Fibroblast of skin of left quadriceps (primary cell): ENCODE measurements at places on chromosomes 16 and 17.

DNA sequence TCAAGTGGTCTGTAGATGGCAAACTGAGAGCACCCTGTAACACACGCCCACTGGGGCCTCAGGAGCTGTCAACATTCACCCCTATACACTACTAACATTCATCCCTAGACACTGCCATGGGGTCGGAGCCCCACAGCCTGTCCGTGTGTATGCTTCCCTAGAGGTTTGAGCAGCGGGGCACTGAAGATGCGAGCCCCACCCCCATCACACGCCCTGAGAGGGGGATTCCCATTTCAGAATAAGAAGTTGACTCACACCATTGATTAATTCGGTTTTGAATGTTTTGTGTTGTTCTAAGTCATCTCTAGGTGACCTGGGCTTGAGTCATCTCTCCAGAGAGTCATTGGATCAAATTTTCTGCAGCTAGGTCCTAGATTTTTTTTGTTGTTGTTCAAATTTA lies 37.3 kb upstream of the MMD start:
- DNase-seq: no peak

DNA sequence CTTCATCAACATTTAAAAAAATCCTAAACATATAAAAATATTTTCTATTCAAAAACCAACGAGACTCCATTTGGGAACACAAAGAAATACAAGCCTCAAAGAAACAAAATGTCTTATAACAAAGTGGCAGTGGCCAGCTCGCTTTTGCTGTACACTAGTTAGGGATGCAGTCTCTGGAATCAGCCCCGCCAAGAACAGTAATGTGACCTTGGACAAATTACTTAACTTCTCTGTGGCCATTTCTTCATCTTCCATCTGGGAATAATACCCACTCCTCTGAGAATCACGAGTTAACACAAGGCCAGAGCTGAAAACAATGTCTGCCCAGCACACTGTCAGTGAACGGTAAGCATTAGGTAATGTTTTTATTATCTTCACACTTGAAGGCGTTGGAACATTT lies 5.6 kb downstream of the STAT5B start:
- no peak for DNase-seq

DNA sequence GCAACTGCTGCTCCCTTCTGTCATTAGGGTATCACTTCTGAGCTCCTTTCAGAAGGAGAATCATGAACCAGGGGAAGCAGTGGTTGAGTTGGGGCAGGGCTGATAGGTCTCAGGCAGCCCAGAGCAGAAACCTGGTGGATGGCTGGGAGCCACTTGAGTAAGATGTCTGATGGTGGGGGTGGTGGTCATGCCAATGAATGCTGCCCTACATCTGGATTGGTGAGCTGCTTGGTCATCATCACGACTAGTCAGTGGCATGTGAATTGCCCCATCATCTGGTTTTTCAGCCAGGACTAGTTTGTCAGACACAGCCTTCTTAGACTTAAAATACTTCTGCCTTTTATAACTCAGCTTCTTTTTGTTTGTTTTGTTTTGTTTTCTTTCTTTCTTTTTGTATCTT lies 2.6 kb downstream of the GID4 start:
- DNase-seq: no peak

DNA sequence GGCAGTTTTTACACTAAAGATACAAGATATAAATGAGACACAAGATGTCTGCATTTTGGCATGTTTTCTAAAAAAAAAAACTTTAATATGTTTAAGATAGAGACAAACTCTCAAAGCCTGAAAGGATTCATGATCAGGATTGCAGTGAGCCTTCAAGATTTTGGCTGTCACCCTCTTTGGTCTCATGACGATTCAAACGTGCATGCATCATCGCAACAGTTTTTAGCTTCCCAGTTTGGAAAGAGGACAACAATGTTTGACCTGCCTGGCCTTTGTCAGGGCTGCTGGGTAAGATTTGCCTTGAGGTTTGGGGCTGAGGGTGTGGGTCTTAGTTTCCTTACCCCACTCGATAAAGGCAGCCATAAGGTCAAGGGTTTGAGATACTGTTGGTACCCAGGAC lies 134.1 kb downstream of the RGS9 start:
- no peak for DNase-seq

- DNase-seq: no peak
These were observed 1.8 kb upstream of the ACTG1 start for GRCh38 chr17:81514489-81514738.

DNA sequence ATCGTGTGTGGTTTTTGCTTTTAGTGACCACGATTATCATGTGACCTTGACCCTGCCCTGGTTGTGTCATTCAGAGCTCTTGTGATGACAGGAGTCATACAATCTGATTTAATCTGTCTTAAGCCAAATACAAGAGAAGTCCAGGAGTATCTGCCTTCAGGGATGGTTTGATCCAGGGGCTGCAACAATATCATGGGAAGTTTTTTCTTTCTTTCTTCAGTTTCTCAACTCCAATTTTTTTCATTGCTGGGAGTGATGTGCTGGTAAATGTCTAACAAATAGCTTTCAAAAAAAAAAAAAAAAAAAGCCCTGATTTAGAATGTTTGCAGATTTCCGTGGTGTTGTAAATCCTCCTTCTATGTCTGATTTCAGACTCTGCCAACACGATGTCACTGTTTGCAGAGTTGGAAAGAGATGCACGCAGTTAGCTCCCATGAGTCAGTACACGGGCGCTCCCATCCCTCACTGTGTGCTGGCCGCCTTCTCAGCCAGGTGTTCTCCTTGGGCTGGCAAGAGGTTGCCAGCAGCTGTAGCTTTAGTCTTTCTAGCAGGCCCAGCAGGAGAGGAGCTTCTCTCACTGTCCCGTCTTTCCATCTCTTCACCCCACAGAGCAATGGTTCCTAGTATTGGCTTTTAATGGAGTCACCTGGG lies 229.7 kb downstream of the SNX29 start:
- DNase-seq: no peak

- DNase-seq: no peak
These were observed at the start of gene SLC6A2 for GRCh38 chr16:55655897-55656681. Gene SLC6A2 (plus strand): TSS chr16:55655988. CDS start chr16:55656695, 707 bp downstream.

GRCh38 chr16:63922560-63922959 lies 1199.3 kb downstream of the CDH11 start:
- peak; percentile 83 for DNase-seq

- DNase-seq: no peak
These were observed 1.4 kb upstream of the NBR1 start for GRCh38 chr17:43169561-43170139.

DNA sequence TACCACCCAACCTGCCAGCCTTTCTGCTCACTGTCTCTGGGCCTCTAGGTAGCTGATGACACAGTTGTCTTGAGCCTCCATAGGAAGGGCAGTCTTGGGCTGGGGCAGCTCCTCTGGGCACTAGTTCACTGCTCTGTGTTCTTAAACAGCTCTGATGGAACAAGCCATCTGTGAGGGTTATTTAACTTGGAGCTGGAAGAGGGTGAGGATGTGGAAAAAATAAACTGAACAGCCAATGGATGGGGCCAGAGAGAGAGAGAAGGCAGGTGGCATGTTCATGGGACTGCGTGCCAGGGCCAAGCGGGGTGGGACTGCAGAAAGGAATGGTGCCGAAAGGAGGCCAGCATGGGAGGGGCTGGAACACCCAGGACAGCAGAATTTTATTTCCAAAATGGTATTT lies 52.6 kb downstream of the HIC1 start:
- DNase-seq: no peak

- DNase-seq: no peak
These were observed 32.5 kb upstream of the MYO18A start for GRCh38 chr17:29212681-29213121.

- DNase-seq: no peak
These were observed 9.6 kb downstream of the CTRB1 start for GRCh38 chr16:75228143-75228976.

DNA sequence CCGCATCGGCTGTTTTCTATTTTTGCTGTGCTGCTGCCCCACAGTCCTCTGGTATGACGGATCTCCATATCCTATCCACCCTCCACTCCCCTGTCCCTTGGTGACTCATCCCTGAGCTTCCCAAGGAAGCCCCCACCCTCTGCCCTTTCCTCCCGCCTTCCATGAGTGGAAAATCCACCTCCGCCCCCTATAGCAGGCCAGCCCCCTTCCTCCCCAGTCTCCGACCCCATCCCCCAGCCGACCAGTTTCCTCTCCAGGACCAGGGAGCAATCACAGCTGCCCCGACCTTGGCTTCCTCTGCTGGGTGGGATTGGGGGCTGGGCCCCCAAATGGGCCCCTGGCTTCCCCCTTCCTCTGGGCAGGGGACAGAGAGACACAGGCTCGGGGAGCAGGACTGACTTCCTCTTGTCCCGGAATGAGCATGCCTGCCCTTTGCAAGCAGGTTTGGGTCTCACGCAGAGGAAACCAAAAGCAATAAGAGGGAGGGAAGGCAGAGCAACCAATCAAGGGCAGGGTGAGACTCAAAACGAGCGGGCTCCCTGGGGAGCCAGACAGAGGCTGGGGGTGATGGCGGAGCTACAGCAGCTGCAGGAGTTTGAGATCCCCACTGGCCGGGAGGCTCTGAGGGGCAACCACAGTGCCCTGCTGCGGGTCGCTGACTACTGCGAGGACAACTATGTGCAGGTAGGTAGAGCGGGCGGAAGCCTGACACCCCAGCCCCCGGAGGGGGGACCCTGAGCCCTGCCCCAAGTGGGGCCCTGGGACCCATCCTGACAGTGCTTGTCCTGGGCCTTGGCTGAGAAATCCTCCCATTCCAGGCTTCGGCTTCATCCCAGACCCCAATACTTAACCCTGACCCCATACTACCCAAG lies at the start of the genes ABI3 and GNGT2:
TSS of gene ABI3 (plus strand) at position 550 of the 872 bp plus-strand sequence. CDS start at position 568, 18 bp downstream.
TSS of gene GNGT2 (minus strand) at position 417 of the 872 bp plus-strand sequence. CDS start 3,152 bp downstream, outside the sequence.
- DNase-seq: peak; percentile 39

DNA sequence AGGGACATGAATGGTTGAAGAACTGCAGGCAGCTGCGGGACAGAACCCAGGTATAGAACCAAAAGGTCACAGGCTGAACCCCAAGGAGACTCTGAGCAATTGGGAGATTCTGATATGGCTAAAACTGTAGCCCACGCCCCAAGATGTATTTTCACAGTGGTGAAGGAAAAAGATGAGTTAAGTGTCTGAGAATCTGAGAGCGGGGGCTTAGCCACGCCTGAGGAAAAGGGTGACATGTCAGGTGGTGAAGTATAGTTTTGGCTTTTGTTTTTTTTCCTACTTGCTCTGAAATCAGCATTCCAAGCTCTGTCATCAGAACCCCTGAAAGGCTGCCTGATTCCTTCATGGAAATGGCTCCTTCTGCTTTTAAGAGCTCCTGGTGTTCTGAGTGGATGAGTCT lies 73.3 kb downstream of the AKAP1 start:
- DNase-seq: no peak

DNA sequence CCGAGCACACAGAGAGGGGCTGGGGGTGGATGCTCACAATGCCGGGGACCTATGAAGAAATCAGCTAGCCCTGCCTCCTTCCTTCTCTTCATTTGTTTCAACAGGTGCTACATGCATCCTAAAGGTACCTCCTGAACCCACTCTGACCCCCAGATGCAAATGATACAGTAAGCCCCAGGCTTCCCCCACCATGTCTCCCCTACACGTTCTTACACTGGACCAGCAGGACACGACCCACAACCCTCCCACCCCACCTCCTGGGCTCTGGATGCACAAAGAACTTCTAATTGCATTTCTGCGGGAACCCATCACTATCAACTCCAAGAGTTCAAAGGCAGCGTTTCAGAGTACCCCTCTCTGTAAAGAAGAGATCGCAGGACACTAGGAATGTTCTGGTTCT lies 2.1 kb downstream of the XYLT1 start:
- no peak for DNase-seq

DNA sequence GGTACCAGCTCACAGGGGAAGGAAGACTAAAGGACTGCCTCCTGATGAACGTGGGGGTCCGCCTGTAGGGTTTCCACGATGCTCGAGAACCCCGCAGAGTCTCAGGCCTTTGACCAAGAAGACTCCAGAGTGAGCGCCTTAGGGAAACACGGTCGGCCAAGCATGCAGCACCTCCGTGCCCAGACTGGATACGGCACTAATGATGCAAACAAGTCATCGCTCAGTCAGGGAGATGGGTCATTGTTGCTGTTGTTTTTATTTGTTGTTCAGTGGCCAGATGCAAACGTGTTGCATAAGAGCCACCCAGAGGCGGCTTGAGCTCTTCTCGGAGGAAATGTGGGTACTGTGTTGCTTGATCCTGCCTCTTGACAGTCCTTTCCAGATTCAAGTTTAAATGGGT lies 19.3 kb upstream of the RBFOX3 start:
- DNase-seq: no peak

DNA sequence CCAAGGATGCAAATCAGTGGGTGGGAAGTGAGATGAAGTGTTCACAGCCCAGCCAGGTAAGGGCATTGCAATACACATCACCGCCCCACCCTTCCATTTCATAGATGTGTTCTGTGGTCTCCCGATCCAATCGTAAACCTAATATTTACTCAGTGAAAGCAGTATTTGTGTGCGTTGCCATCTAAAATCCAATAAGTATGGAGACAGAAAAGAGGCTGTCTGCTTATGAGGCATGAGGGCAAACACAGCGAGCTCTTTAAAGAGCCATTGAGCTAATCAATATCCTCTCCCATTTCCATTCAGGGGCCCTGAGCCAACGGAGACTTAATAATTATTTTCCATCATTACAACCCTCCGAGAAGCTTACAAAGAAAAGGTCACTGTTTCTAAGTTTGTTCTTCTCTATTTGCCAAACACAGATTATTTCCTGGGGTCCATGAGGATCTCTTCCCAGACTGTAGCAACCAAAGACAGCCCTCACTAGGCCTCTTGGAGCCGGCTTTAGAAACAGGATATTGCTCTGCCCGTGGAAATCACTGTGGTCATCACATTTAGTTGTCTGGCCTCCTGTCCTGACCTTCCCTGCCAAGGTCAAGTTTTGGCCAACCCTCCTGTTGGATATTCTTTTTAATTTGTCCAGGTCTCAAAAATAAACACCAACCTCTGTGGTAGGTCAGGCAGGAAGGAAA lies 120.1 kb downstream of the SLC39A11 start:
- no peak for DNase-seq

DNA sequence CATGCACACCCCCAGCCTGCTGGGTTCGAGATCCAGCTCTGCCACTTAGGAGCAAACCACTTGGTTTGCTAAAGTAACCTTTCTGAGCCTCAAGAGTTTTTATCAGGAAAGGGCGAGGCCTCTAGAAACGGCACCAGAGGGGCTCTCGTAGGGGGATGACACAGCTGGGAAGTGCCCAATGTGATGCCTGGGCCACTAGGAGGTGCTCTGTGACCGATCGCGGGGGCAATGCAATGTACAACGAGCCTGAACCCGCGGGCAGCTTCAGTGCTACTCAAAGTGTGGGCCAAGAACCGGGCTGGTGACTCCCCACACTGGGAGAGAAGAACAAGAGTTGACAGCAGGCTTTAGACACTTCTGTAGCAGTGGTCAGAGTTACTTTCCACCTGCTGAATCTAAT lies 9.4 kb downstream of the C16orf89 start:
- no peak for DNase-seq

GRCh38 chr17:81688616-81689015 lies 4.8 kb downstream of the HGS start:
- DNase-seq: no peak

DNA sequence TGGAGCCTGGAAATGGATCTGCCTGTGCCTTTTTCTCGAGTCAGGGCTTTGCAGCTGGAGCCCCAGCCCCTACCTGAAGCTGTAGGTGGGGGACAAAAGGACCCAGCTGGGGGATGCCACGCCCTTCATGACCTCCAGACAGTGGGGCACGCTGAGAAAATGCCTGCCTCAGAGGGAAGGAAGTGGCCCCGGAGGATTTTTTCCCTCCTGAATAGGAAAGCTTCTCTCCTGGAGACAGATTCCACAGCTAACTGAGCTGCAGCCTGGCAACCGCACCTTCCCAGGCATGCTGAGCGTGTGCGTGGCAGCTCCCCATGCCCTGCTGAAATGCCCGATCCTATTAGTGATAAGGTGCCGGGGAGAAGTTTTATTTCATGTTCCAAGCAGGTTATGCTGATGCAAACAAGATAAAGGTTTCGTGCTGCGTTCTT lies 58.0 kb downstream of the AIPL1 start:
- no peak for DNase-seq

GRCh38 chr17:66341462-66341861 lies 39.0 kb downstream of the PRKCA start:
- no peak for DNase-seq
